ENCODE measurements at places on chromosomes 2 and 18.

DNA sequence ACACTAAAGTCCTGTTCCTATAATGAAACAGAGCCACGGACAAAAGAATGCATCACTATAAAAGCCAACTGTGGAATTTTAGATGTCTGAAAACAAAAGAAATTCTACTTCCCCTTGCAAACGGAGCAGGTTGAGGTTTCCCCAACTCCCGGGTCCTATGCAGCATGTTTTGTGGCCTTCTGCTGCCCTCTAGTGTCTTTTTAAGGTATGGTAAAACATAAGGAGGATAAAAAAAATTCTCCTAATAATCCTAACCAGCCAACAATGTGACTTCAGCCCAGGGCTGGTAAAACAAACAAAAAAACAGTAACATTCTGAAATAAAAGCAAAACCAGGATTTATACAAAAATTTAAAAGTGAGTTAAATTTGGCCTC is 539.5 kb downstream of the NRXN1 start:
- peak; percentile 78 for DNase-seq

- DNase-seq: no peak
Measured at GRCh38 chr2:64489081-64489751, 34.9 kb upstream of the AFTPH start.

DNA sequence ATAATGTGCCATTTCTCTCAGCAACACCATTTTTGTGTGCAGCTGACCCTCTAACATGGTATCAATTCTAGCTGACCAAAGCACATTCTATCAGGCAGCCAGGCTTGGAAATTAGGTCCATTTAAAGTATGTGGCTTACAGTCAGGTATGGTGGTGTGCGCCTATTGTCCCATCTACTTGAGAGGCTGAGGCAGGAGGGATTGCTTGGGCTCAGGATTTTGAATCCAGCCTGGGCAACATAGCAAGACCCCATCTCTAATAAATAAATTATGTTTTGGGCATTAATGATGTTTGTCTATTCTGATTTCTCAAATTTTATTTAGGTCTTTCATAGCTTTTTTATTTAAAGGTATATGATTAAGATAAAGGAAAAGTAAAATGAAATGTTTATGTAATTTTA is 63.3 kb downstream of the DNAJC10 start:
- no peak for DNase-seq

GRCh38 chr18:26233208-26233607 is 7.0 kb downstream of the TAF4B start:
- no peak for DNase-seq

DNA sequence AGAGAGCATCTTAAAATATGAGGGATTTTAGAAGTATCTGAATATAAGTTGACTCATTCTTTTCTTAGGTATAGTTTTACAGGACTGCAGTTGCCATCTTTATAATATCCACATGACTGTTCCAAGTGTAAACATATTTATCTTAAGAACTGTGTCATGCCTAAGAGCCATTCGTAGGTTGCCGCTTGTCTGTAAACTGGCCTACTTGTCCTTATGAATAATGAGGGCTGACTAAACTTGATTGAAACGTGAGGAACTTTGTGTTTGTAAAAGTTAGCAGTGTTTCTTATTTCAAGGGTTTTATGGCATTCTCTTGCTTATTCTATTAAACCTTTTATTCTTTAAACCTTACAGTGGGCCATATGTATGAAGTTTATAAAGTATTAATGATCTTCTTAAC is 99.6 kb downstream of the MAP3K20 start:
- peak; percentile 58 for DNase-seq
